CD8-positive, alpha-beta memory T cell (primary cell): ENCODE measurements at places on chromosomes 12 and 14.
A peak's percentile ranks its signal among the peaks of the same experiment; 100 is the strongest.

DNA sequence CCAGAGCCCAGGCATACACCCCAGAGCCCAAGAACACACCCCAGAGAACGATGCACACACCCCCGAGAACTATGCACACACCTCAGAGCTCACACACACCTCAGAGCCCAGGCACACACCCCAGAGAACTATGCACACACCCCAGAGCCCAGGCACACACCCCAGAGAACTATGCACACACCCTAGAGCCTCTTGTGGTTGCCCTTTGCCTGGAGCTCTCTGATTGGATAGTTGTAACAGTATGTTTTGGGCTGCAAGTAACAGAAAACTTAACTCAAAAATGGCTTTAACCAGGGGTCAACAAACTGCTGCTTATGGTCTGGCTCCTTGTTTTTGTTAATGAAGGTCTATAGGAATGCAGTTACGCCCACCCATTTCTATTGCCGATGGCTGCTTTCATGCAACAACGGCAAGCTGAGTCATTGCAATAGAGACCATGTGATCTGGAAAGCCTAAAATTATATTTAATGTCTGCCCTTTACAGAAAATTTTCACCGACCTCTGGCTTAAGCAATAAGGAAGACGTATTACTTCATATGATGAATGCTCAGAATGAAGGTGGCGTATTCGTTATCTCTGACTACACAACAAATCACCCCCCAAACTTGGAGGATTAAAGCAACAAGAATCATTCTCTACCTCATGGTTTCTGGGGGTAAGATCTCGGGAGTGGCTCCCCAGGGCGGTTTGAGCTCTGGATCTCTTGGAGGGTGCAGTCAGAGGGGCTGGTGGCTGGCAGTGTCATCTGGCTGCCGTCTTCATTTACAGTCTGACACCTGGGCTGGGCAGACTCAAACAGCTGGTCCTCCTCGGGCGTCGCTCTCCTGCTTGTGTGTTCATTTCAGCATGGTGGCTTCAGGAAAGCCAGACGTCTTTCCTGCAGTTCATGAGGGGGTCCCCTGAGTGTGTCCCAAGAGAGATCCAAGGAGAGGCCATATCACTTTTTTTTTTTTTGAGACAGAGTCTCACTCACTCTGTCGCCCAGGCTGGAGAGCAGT is 66.3 kb upstream of the NCOR2 start:
- no peak for DNase-seq

GRCh38 chr12:111635524-111635923 is 36.4 kb upstream of the ATXN2 start:
- no peak for DNase-seq

DNA sequence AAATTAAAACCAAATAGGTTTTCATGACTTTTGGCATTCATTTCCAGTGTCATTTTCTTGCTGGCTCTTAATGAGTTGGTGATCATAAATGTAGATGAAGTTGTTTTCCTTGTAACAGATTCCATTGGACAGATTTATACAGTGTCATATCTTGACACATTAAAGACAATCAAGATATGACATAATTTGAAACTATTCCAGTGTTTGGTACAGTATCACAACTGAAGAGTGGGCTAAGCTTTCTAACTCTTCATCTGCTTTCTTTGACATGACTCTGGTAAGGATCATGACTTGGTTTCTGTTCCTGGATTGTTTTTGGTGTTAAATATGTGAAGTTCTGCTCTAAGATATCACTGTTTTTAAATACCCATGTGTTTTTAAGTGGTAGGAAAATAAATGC is 289.6 kb downstream of the NAV3 start:
- DNase-seq = no peak

- no peak for DNase-seq
Measured at GRCh38 chr14:23285530-23286019, 357 bp downstream of the HOMEZ start.

- peak; percentile 51 for DNase-seq
Measured at GRCh38 chr14:24674204-24674970, 40.4 kb upstream of the GZMB start.

- no peak for DNase-seq
Measured at GRCh38 chr14:33990790-33991189, 39.9 kb upstream of the EGLN3 start.

DNA sequence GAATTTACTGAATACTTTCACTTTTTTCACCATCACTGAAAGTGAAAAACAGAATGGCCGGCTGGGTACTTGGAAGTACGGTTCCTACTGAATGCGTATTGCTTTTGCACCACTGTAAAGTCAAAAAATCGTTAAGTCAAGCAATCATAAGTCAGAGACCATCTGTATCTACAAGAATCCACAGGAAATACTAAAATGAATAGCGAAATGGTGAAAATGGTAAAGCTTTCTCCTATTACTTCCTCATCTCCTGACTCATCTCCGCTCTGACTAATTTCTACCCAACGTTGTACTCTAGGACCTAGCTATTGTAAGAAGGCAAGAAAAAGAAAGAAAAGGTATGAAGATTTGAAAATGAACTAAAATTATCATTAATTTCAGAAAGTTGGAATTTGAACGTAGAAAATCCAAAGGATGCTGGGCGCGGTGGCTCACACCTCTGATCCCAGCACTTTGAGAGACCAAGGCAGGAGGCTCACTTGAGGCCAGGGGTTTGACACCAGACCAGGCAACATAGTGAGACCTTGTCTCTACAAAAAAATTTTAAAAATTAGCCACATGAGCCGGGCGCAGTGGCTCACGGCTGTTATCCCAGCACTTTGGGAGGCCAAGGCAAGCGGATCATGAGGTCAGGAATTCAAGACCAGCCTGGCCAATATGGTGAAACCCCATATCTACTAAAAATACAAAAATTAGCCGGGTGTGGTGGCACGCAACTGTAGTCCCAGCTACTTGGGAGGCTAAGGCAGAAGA is 5.3 kb upstream of the CDCA4 start:
- no peak for DNase-seq

DNA sequence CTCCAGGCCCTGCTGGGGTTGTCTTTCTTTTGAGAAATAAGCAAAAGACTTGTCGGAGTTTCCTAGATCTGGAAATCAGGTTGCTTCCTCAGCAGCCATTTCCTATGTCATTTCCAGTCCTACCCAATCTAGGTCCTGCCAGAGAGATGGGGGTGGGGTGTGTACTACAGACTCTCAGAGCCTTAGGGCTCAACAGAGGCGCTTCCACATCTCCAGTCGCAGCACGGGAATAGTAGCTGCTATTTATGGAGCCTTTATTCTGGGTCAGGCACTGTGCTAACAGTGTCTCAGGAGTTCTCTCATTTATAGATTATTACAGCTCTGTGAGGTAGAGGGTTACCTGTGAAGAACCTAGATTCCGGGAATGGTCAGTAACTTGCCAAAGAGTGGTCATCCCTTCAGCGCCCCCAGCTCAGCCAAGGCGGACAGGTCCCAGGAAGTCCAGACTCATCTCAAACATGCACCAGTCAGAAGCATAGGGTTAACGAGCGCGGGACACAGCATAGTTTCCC is 21.9 kb downstream of the DHRS2 start:
- no peak for DNase-seq

DNA sequence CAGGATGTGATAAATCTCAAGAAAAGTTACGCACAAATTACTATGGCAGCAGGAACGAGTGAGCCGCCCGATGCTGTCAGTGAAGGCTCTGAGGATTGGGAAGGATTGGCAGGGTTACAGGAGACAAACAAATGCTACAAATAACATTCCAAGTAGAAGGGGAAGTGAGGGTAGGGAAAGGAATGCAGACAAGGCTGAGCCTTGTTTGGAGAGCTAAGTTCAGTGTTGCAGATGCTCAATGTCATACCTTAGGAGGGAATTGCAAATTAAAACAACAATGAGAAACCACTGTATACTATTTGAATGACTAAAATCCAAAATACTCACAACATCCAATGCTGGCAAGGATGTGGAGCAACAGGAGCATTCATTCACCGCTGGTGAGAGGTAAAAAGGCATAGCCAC is 1.3 kb downstream of the CLEC9A start:
- DNase-seq = no peak

DNA sequence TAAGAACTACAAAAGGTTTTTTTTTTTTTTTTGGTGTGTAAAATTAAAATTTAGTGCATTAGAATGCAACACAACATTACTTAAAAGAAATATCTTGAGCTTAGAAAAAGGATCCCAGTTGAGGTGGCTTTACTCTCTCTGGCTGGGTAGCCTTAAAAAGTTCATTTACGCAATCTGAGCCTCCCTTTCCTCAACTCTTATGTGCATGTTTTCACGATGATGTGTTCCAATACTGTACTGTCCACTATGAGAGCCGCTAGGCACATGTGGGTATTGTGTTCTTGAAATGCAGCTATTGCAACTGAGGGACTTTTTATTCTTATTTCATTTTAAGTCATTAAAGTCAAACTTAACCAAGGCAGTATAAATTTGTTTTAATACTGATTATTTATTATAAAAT is 460.9 kb upstream of the SYT1 start:
- DNase-seq = no peak

DNA sequence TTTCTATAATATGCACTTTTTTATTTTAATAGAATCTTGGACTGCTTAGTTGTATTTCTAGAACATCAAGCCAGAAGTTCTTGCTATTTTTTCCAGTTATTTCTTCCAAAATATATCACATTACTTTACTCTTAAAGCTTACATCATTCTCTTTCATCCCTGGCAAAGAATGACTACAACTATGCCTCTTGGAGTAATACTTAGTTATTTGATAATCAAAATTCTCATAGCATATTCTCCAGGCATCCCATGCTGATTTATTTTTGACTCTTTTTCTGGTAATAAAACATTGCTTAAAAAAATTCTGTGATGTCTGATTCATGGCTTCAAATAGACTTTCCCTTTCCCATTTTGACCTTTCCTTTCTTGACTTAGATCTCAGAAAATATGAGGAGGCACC is 118.7 kb upstream of the TSPAN8 start:
- DNase-seq = no peak

DNA sequence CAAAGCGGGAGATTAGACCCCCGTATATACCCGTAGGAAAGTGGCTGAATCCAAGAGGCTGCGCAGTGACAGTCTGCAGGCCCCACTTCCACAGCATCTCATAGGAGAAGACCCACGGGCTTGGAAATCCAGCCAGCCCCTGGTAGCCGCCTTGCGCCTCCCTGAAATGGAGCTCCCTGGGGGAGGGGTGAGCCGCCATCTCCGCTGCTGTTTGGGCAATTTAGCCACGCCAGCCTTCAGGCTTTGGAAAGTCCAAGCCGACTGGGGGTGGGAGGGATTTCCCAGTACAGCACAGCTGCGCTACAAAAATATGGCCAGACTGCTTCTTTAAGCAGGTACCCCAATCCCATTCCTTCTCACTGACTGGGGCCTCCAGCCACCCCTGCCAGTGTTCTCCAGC is 53.4 kb downstream of the CAND1 start:
- DNase-seq = no peak

DNA sequence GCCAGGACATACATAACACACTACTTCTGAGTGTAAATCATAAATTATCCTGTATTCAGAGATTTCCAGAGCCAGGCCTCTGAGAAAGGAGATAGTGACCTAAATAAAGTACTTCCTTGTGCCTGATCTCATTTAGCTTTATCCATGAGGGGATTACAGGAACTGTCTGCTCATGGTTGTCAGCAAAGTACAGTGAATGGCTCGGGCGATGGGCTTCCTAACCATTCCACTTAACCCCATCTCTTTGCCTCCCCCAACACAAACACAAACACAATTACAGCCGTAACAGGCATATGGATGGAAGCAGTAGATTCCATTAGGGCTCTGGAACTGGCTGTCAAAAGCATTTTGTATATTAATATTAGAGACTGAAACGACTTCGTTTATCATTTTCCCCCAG is 206.7 kb upstream of the CPNE8 start:
- no peak for DNase-seq

GRCh38 chr12:112879191-112879705 is 27.5 kb upstream of the OAS1 start:
- no peak for DNase-seq

- no peak for DNase-seq
Measured at GRCh38 chr12:67382241-67382871, 113.2 kb downstream of the CAND1 start.

- DNase-seq = no peak
Measured at GRCh38 chr12:80198782-80199337, 99.5 kb downstream of the OTOGL start.

DNA sequence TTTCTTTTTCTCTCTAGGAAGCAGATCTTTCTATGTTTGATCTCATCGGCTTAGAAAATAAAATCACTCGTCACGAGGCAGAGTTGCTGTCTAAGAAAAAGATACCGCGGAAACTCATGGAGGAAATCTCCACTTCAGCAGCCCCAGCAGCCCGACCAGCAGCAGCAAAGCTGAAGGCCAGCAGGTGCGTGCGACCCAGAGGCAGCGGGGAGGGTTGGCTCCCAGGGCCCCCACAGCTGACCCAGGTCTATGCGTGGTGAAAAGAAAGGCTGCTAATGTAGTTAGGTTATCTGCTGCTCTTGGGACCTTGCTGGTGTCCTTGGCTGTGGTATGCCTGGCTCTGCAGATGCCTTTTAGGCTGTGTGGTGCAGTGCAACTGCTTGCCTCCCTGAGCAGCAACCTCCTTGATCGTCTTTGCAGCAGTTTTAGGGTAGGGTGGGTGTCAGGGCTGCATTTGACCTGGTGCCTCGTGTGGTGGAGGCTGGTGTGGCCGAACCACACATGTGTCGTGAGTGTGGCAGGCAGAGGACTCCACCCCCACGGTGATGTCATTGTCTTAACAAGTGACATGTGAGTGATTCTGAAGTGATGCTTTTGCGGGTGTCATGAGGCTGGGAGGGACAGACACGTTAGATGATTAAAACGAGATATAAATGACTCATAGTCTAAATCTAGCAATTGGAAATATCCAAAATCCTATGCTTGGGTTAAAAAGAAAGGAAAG is 68.6 kb downstream of the EP400 start:
- no peak for DNase-seq

- no peak for DNase-seq
Measured at GRCh38 chr12:123960856-123961255, 11.8 kb downstream of the CCDC92 start.

DNA sequence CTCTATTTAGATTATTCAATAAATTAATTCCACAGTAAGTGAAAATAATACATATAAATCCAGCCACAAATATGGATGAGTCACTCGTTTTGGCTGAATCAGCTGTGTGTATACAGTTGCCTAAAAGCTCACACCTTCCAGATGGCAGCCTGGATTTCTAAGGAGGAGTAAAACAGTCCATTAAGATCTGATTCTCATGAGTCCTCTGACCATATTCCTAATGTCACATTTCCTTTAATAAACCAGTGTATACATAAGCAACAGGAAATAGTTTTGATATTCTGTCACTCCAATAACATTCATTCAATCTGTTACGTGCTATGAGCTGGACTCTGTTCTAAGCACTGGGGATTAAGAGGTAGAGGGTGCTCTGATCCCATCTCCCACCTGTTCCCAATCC is 21.8 kb downstream of the MDM1 start:
- DNase-seq = no peak
